ENCODE measurements at places on chromosomes 13 and 19.

- H3K36me3 ChIP-seq: no peaks in the 10 kb centered on the region
- H3K27ac ChIP-seq: no peak overlapping the region
- no peak for DNase-seq
- peaks cover 8% of the 10 kb centered on the region for H3K27me3 ChIP-seq
- H3K4me1 ChIP-seq: no peaks in the 10 kb centered on the region
- no peak overlapping the region for H3K4me3 ChIP-seq
These were observed 28.7 kb downstream of the CYSLTR2 start for GRCh38 chr13:48682436-48682835.

GRCh38 chr13:106507560-106508274, 27.7 kb downstream of the EFNB2 start:
- DNase-seq: no peak
- no peaks in the 10 kb centered on the region for H3K4me1 ChIP-seq
- H3K36me3 ChIP-seq: no peaks in the 10 kb centered on the region
- no peak overlapping the region for H3K27ac ChIP-seq
- no peak overlapping the region for H3K4me3 ChIP-seq

- no peak for DNase-seq
- H3K27ac ChIP-seq: no peak overlapping the region
- peaks cover 41% of the 10 kb centered on the region for H3K4me1 ChIP-seq
- H3K4me3 ChIP-seq: no peak overlapping the region
- peaks cover 20% of the 10 kb centered on the region for H3K36me3 ChIP-seq
These were observed 3.9 kb downstream of the DNAJB1 start for GRCh38 chr19:14514215-14514863.

GRCh38 chr19:51799034-51799773, 4.2 kb downstream of the FPR3 start:
- DNase-seq: no peak
- peaks cover 9% of the 10 kb centered on the region for H3K4me1 ChIP-seq
- no peak overlapping the region for H3K27ac ChIP-seq
- H3K36me3 ChIP-seq: peaks cover 11% of the 10 kb centered on the region
- no peak overlapping the region for H3K4me3 ChIP-seq
- H3K27me3 ChIP-seq: peaks cover 22% of the 10 kb centered on the region

GRCh38 chr13:62512194-62513141, 1096.8 kb upstream of the PCDH20 start:
- peak; percentile 11 for DNase-seq
- H3K4me3 ChIP-seq: no peak overlapping the region
- H3K27me3 ChIP-seq: peaks cover 5% of the 10 kb centered on the region

DNA sequence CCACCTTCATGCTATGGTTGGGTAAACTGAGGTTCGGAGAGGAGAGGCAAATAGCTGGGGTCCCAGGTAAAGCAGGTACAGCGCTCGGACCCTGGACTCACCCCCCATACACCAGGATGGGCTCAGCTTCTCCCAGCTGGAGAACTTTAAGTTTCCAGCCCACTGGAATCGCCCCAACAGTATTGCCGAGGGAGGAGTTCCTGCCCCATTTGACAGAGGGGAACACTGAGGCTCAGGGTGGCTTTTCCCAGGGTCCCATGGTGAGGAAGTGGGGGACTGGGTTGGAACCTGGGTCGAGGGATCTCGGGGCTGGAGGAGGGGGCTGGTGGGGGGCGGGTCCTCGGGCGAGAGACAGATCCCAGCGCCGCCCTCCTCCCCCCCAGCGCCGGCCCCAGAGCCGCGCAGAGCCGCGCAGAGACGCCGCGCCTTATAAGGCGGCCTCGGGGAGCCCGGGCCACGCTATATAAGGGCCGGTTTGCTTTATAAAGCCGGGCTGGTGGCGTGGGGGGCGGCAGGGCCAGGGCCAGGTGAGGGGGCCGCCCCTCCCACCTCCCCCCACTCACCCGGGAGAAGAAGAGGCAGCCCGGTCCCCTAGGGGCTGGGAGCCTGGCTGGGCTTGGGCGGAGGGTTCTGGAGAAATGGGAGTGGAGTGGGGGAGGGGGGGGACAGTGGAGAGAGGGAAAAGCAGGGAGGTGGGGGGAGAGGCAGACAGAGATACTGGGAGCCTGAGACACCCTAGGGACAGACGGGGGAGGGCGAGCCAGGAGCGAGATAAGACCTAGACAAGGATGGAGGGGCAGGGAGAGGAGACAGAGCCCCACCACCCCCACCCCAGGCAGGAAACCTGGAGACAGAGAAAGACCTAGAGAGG, 1.1 kb downstream of the CNN1 start:
- no peaks in the 10 kb centered on the region for H3K36me3 ChIP-seq
- H3K27ac ChIP-seq: no peak overlapping the region
- DNase-seq: no peak
- H3K4me1 ChIP-seq: peaks cover 14% of the 10 kb centered on the region

- peak overlapping the region; percentile 94 for H3K4me3 ChIP-seq
- peaks cover 8% of the 10 kb centered on the region for H3K36me3 ChIP-seq
- no peaks in the 10 kb centered on the region for H3K27me3 ChIP-seq
- DNase-seq: peak; percentile 76
These were observed 670 bp downstream of the MAP2K7 start for GRCh38 chr19:7904074-7905020.

GRCh38 chr13:28854657-28855056, 34.5 kb downstream of the MTUS2 start:
- no peaks in the 10 kb centered on the region for H3K36me3 ChIP-seq
- peaks cover 7% of the 10 kb centered on the region for H3K4me1 ChIP-seq
- H3K4me3 ChIP-seq: no peak overlapping the region
- no peak overlapping the region for H3K27ac ChIP-seq
- no peaks in the 10 kb centered on the region for H3K27me3 ChIP-seq

DNA sequence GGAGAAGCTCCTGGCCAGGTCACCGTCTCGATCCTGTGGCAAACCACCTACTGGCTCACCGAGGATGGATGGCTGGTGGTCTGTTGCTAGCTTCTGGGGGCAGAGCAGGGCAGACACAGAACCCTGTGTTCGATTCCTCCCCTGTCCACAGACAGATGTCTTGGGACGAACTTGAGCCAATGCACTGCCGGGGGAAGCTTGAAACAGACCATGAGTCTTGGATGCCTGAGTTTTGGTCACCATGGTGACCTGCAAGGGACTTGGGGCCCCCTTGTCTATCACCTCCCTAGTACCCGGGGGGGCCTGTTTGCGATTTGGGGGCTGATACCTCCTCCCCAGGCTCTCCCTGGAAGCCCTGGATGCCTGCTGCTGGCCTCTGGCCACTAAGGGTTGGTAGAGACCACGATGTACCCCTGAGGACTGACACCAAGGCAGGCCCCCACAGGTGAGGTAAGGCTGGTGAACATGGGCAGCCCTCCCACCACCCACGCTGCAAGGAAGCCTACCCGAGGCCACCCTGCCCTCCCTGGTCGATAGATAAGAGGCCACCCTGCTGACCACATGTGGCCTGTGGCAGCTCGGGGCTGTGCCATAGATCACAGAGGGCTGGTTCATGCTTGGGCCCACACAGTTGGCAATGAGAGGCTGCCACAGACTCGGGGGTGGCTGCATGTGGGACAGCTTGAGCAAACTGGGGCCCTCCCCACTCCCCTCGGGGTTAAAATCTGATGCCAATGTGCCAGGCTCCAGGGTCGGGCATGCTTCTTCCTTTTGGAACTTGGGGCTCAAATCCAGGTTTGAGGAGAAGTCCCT, 10.7 kb downstream of the IQCN start:
- no peaks in the 10 kb centered on the region for H3K27me3 ChIP-seq
- no peak overlapping the region for H3K4me3 ChIP-seq
- H3K27ac ChIP-seq: no peak overlapping the region
- DNase-seq: no peak
- H3K4me1 ChIP-seq: peaks cover 22% of the 10 kb centered on the region

GRCh38 chr19:2036424-2036823, 14.6 kb downstream of the MKNK2 start:
- H3K4me1 ChIP-seq: peaks cover 31% of the 10 kb centered on the region
- H3K4me3 ChIP-seq: no peak overlapping the region
- no peaks in the 10 kb centered on the region for H3K27me3 ChIP-seq
- H3K36me3 ChIP-seq: no peaks in the 10 kb centered on the region
- H3K27ac ChIP-seq: peak overlapping the region; percentile 52

- H3K27me3 ChIP-seq: no peaks in the 10 kb centered on the region
- H3K36me3 ChIP-seq: no peaks in the 10 kb centered on the region
- no peak overlapping the region for H3K4me3 ChIP-seq
- H3K27ac ChIP-seq: no peak overlapping the region
These were observed 6.6 kb upstream of the PRR19 start for GRCh38 chr19:42295342-42295741.

DNA sequence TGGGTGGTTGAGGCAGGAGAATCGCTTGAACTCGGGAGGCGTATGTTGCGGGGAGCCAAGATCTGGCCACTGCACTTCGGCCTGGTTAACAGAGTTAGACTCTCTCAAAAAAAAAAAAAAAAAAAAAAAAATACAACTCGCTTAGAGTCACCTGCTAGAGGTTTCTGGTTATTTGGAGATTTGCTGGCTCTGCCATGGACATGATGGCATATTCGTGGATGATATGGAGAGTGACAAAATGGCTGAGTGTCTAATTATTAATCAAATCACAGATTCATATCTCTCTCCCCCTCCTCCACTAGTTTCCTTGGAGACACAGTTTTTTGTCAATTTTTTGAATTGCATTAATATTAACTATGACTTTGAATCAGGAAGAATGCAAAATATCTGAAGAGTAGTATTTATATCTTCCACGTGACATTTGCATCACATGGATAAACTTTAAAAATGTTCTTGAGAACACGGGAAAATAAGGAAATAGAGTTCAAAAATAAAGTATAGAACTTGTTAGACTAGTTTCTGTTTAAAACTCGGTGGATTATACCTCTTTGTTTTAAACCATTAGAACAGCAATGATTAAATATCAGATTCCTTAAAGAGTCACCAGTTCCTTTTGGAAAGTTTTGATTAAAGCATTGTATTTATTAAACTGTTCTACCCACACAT, 47.8 kb downstream of the KLF5 start:
- DNase-seq: no peak
- no peak overlapping the region for H3K4me3 ChIP-seq
- H3K4me1 ChIP-seq: peaks cover 5% of the 10 kb centered on the region

GRCh38 chr19:29129148-29129547, 83.8 kb downstream of the UQCRFS1 start:
- no peak for DNase-seq
- no peaks in the 10 kb centered on the region for H3K4me1 ChIP-seq
- H3K27ac ChIP-seq: no peak overlapping the region
- no peak overlapping the region for H3K4me3 ChIP-seq

- H3K4me1 ChIP-seq: no peaks in the 10 kb centered on the region
- H3K27ac ChIP-seq: no peak overlapping the region
- no peaks in the 10 kb centered on the region for H3K27me3 ChIP-seq
These were observed 15.8 kb downstream of the DGKH start for GRCh38 chr13:42064259-42064658.

GRCh38 chr13:57825066-57825465, 193.5 kb downstream of the PCDH17 start:
- no peak for DNase-seq
- H3K36me3 ChIP-seq: no peaks in the 10 kb centered on the region
- H3K4me1 ChIP-seq: no peaks in the 10 kb centered on the region
- no peak overlapping the region for H3K27ac ChIP-seq

GRCh38 chr19:18441804-18442788, 4.2 kb upstream of the ISYNA1 start:
- peaks cover 24% of the 10 kb centered on the region for H3K4me1 ChIP-seq
- no peak overlapping the region for H3K4me3 ChIP-seq
- H3K27ac ChIP-seq: peak overlapping the region; percentile 14
- H3K36me3 ChIP-seq: no peaks in the 10 kb centered on the region
- no peaks in the 10 kb centered on the region for H3K27me3 ChIP-seq

- H3K36me3 ChIP-seq: no peaks in the 10 kb centered on the region
- peaks cover 39% of the 10 kb centered on the region for H3K27me3 ChIP-seq
- H3K4me1 ChIP-seq: peaks cover 5% of the 10 kb centered on the region
- peak overlapping the region; percentile 56 for H3K27ac ChIP-seq
- no peak overlapping the region for H3K4me3 ChIP-seq
These were observed 18.3 kb downstream of the PABPC3 start for GRCh38 chr13:25114220-25114619.

DNA sequence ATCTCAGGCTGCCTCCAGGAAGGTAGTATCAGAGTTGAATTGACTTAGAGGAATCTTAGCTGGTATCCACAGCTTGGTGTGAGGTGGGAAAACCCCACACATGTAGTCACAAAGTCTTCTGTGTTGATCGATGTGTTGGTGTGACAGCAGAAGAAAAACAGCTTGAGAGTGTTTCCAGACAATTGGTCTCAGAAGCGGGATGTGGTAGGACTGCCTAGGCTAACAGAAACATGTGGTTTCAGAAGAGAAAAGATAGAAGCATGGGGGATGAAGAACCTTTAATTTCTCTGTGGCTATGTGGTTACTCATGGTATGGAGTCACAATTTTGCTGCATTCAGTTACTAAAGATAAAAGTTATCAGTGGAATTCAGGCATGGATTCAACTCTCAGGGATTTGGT, 134.7 kb upstream of the SLITRK5 start:
- no peaks in the 10 kb centered on the region for H3K27me3 ChIP-seq
- H3K4me3 ChIP-seq: no peak overlapping the region
- no peak overlapping the region for H3K27ac ChIP-seq
- no peaks in the 10 kb centered on the region for H3K36me3 ChIP-seq
- no peaks in the 10 kb centered on the region for H3K4me1 ChIP-seq

- no peak overlapping the region for H3K27ac ChIP-seq
- H3K27me3 ChIP-seq: no peaks in the 10 kb centered on the region
- no peak for DNase-seq
- H3K4me1 ChIP-seq: peaks cover 8% of the 10 kb centered on the region
These were observed 435.3 kb downstream of the KLF12 start for GRCh38 chr13:73698859-73699258.

DNA sequence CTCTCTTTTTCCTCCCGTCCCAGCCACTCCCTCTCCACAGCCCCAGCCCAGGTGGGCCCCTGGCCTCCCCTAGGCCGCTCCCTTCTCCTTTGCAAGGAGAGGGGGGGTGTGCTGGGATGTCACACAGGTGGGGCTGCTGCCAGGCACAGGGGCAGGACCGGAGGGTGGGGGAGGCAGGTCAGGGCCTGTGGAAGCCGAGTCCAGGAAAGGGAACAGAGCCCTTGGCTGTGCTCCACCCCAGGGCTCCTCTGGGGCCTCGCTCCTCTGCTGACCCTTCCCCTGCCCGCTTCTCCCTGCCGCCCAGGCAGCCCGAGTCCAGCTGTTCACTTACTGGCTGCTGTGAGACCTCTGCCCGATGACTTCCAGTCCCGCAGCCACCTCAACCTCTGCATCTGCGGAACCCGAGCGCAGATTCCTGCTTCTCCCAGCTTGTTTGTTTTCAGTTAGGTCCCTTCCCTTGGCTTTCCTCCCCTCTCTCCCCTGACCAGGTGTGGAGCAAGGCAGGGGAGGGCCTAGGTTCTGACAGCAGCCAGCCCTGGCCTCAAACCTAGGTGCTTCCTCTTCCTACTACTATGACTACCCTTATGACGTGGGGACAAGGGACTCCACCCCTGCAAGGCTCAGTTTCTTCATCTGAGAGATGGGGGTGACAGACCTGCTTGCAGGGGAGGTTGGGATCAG, 850 bp upstream of the KLK11 start:
- no peak overlapping the region for H3K27ac ChIP-seq
- no peaks in the 10 kb centered on the region for H3K4me1 ChIP-seq
- peaks cover 74% of the 10 kb centered on the region for H3K27me3 ChIP-seq
- no peak overlapping the region for H3K4me3 ChIP-seq

DNA sequence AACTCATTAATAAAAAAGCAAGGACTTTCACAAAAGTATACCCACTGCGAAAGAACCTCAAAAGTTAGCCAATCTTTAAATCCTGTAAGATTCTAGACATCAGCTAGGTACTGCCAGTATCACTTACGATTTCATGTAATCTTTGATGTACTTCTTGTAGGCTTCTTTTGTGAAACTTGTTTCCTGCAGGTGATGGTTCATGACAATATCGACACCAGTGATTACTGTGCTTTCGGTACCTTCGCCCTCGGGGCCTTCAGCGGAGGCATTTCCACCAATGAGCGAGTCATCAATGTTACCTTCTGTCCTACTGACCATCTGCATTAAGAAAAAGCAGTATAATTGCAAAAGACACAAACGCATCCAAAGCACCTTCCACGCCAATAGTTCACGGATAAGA, 1.1 kb downstream of the TPT1 start:
- H3K27me3 ChIP-seq: no peaks in the 10 kb centered on the region
- H3K4me1 ChIP-seq: peaks cover 34% of the 10 kb centered on the region
- DNase-seq: no peak
- H3K4me3 ChIP-seq: peak overlapping the region; percentile 89

Measured in naive B cell (primary cell).